Naive thymus-derived CD4-positive, alpha-beta T cell (primary cell): ENCODE measurements at places on chromosomes 3 and 15. TPM values are rescaled to one million over a fixed set of nuclear protein-coding genes. Genes with fewer than 3 reads are reported as not detected.

DNA sequence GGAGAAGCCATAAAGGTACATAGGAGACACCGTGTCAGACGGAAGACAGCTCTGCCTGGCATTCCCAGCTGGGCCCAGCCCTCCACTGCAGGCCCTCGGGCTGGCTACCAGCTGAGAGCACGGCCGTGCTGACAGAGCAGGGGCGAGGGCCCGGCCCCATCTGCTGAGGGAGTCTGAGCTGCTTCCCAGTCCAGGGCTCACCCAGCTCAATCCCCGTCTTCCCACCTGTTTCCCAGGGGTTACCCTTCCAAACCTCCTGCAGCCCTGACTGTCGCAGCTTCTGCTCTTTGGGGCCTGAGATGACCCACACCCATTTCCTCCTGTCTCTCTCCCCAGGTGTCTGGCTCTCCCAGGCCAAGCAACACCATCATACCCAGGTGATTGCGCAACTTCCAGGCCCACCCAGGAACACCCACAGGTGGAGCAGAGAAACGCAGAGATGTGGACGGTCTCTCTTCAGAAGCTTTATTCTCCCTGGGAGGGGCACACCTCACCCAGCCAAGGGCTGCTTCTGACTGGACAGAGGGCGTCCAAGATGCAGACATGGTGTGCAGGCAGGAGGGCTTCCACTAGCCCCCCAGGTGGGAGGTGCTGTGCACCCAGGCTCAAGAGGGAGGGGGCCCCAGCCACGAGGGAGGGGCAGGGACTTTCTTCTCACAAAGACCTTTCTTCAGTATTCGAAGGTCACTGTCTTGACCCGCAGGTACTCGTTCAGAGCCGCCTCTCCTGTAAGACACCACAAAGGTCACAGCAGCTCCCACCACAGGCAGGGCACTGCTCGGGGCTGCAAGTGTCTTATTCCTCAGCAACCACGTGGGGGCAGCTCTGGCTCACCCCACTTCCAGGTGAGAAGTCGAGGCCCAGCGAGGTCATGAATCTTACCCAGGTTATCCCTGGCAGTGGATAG is 19.4 kb upstream of the SLC41A3 start:
- no peaks in the 10 kb centered on the region for H3K27me3 ChIP-seq
- H3K4me3 ChIP-seq = no peak overlapping the region
- DNase-seq = no peak
- H3K4me1 ChIP-seq = no peaks in the 10 kb centered on the region

DNA sequence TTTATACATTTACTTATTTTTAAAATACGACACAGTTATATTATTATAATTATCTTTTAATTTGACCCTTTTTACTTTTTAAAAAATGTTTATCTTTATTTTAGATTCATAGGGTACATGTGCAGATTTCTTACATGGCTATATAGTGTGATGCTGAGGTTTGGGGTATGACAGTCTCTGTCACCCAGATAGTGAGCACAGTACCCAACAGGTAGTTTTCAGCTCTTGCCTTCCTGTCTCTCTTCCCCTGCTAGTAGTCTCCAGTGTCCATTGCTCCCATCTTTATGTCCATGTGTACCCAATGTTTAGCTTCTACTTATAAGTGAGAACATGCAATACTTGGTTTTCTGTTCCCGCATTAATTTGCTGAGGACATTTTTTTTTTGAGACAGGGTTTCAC is 21.8 kb upstream of the KCNMB2 start:
- no peak overlapping the region for H3K4me3 ChIP-seq
- H3K36me3 ChIP-seq = no peaks in the 10 kb centered on the region
- DNase-seq = no peak
- H3K27me3 ChIP-seq = no peaks in the 10 kb centered on the region
- no peaks in the 10 kb centered on the region for H3K4me1 ChIP-seq

- no peaks in the 10 kb centered on the region for H3K27me3 ChIP-seq
- H3K4me1 ChIP-seq = peaks cover 22% of the 10 kb centered on the region
- DNase-seq = peak; percentile 55
- H3K4me3 ChIP-seq = no peak overlapping the region
These were observed 37.8 kb upstream of the SPTSSB start for GRCh38 chr3:161409069-161409468.

DNA sequence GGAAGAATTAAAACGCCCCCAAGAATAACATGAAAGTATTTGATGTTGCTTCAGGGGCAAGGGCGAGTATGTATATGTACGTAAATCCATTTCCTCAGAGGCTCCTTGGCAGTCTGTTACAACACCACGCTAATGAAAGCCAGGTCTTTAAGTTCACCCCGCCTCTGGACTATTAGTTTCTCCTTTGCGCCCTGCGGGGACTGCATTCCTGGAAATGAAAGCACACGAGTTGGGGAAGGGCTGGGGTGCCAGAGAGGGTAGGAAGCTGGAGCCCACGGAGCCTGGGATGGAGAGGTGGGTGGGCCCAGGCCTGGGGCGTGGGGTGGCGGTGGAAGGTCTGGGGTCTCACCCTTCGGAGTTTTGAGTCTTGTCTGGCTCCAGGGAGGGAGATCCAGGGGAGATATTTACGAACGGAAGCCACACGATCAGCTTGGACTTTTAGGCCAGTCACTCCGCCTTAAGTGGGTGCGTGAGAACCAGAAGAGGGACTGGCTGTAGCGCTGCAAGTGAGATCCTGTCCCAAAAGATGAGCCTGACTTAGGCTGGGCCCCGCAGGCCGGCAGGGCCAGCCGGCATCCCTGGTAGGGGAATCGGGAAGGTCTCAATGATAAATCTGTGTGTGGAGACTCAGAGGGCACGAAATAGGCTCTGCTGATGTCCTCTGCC is 1.6 kb upstream of the PLCL2 start:
- H3K27ac ChIP-seq = no peak overlapping the region
- H3K4me3 ChIP-seq = no peak overlapping the region
- H3K36me3 ChIP-seq = peaks cover 11% of the 10 kb centered on the region
- peaks cover 11% of the 10 kb centered on the region for H3K4me1 ChIP-seq
- no peaks in the 10 kb centered on the region for H3K27me3 ChIP-seq

DNA sequence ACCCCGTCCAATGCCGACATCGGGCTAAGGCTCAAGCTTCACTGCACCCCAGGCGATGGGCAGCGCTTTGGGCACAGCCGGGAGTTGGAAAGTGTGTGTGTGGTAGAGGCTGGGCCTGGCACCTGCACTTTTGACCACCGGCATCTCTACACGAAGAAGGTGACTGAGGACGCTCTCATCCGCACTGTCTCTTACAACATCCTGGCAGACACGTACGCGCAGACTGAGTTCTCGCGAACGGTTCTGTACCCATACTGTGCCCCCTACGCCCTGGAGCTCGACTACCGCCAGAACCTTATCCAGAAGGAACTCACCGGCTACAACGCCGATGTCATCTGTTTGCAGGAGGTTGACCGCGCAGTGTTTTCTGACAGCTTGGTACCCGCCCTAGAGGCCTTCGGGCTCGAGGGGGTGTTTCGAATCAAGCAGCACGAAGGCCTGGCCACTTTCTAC is 1.0 kb downstream of the PDE12 start:
- H3K4me3 ChIP-seq = peak overlapping the region; percentile 74
- H3K27ac ChIP-seq = peak overlapping the region; percentile 96
- DNase-seq = peak; percentile 38
- H3K36me3 ChIP-seq = peaks cover 18% of the 10 kb centered on the region
- no peaks in the 10 kb centered on the region for H3K27me3 ChIP-seq

Gene KLHL40
- not detected for total RNA-seq

GRCh38 chr3:139728414-139728813 is 50.6 kb upstream of the NMNAT3 start:
- no peaks in the 10 kb centered on the region for H3K36me3 ChIP-seq
- no peaks in the 10 kb centered on the region for H3K27me3 ChIP-seq
- H3K4me3 ChIP-seq = no peak overlapping the region
- H3K4me1 ChIP-seq = no peaks in the 10 kb centered on the region

Gene GRK7
- total RNA-seq = 0.15 TPM

GRCh38 chr3:78873641-78874040 is 894.2 kb downstream of the ROBO1 start:
- no peaks in the 10 kb centered on the region for H3K36me3 ChIP-seq
- H3K4me3 ChIP-seq = no peak overlapping the region
- DNase-seq = no peak
- no peaks in the 10 kb centered on the region for H3K4me1 ChIP-seq

Gene TP63
- not detected for total RNA-seq

- no peak overlapping the region for H3K27ac ChIP-seq
- H3K36me3 ChIP-seq = no peaks in the 10 kb centered on the region
- no peaks in the 10 kb centered on the region for H3K27me3 ChIP-seq
- peaks cover 14% of the 10 kb centered on the region for H3K4me1 ChIP-seq
These were observed 610 bp downstream of the EPHB3 start for GRCh38 chr3:184561913-184562877.

- no peaks in the 10 kb centered on the region for H3K27me3 ChIP-seq
- no peak overlapping the region for H3K4me3 ChIP-seq
- H3K4me1 ChIP-seq = no peaks in the 10 kb centered on the region
These were observed 103.5 kb downstream of the UBE3A start for GRCh38 chr15:25335279-25335678.

Gene GOLGA8R
- total RNA-seq = 10.0 TPM

DNA sequence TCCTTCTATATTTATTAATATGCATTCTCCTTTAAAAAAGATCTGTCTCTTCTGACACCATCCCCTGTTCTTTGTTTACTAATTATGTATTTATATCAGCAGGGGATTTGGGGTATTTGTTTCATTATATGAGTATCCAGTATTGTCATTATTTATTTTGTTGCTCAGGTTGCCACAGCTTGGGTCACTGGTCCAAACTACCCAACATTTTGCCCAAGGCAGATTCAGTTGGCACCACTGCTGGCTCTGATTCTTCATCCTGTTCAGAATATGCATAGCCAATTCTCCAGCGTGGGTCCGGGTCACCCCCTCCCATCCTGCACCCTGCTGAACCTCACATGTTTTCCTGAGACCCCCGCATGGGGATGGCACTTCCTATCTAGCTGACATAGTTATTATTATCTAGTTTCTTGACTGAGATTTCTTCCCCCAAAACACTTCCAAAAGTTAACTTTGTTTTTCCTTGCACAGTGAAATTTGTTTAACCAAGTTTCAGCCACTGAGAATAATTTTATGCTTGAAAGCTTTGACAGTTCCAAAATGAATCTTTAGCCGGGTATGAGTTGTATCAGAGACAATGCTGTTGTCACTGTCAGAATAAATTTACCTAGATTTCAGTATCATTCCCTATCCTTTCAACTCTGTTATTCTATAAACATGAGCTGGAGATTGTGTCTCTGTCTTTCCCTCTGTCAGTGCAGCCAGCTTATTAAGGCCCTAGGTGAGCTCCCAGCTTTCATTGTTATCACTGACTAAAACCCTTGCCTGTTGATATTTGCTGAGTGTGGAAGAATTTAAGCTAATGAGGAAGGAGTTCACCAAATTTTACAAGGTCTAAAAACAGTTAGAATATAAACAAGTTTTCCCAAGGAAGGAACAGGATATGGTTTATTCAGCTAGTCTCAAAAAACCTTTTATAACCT is 70.3 kb downstream of the TGFBR2 start:
- H3K4me1 ChIP-seq = peaks cover 78% of the 10 kb centered on the region
- peak overlapping the region; percentile 31 for H3K27ac ChIP-seq
- H3K4me3 ChIP-seq = no peak overlapping the region
- H3K36me3 ChIP-seq = peaks cover 52% of the 10 kb centered on the region

Gene LRTM1
- not detected for total RNA-seq

DNA sequence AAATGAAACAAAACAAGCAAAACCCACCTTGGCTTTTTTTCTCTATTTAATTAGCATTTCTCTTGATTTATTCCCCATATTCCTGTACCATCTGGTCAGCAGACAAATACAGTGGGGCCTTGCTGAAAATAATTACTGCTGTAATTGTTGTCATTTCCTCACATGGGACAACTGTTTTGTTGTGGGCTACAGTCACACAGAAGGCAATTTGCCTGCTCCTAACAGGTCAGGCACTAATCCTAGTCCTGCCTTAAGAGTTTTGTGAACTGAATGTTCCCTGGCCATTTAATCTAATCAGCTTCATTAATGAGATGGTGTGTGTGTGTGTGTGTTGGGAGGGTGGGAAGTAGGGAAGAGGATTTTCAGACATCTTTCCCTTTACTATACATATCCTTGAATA is 11.6 kb downstream of the TRPC1 start:
- DNase-seq = no peak
- no peaks in the 10 kb centered on the region for H3K36me3 ChIP-seq
- H3K27me3 ChIP-seq = no peaks in the 10 kb centered on the region
- H3K4me1 ChIP-seq = no peaks in the 10 kb centered on the region
- H3K4me3 ChIP-seq = no peak overlapping the region

GRCh38 chr3:23999012-23999641 is 54.0 kb downstream of the NR1D2 start:
- peak; percentile 45 for DNase-seq
- H3K4me1 ChIP-seq = no peaks in the 10 kb centered on the region
- no peak overlapping the region for H3K27ac ChIP-seq
- no peaks in the 10 kb centered on the region for H3K36me3 ChIP-seq
- no peaks in the 10 kb centered on the region for H3K27me3 ChIP-seq

DNA sequence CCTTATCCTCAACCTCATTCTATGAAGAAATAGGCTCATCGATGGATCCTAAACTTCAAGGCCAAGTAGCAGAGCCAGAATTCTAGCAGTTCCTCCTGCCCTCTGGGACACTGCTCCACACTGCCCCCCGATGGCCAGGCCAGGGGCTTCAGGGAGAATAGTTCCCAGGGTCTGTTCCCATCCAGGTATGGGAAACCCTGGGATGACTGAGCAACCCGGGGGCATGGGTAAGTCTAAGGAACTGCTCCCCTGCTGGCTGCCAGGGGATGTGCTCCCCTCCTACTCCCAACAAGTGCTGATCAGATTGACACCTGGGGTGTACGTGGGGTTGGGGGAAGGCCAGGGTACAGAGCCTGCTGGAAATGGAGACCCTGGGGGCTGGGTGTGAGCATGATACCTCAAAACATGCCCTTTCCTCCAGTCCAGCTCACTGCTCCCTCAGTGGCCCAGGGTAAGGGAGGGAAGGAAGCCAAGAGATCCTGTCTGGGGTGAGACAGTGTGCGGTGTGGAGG is 7.6 kb downstream of the ULK3 start:
- no peak overlapping the region for H3K4me3 ChIP-seq
- H3K27me3 ChIP-seq = no peaks in the 10 kb centered on the region
- no peak overlapping the region for H3K27ac ChIP-seq
- H3K36me3 ChIP-seq = no peaks in the 10 kb centered on the region

Gene CHRNA5
- 0.89 TPM for total RNA-seq

DNA sequence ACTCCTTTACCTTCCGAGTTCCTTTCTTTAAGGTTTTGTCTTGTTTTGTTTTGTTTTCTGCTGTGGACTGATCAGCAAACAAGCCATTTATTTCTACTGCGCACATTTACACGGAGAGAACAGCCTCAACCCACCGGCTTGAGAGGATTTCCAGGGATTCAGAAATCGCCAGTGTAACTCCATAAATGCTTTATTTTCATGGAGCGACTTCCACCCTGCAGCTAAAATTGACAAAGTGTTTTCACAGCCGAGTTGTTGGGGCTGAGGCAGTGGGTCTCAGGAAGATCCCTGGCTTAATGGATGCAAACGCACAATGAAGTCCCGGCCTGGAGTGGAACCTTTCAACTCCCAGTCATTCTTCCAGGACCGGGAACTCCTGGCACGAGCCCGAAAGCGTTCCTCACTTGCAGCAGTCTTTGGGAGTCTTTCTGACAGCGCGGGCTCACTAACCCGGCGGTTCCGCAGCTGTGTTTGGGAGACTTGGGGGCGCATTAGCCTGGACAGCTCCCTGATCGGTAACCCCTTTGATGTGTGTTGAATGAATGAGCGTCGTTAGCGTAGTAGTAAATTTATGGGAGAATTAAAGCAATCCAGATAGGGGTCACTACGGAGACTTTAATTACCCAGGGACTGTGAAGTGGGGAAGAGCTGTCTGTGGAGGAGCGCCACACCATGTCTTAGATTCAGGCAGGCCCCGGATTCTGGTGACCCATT is 785 bp upstream of the MYRIP start:
- no peak for DNase-seq
- H3K36me3 ChIP-seq = no peaks in the 10 kb centered on the region
- no peak overlapping the region for H3K4me3 ChIP-seq
- no peak overlapping the region for H3K27ac ChIP-seq
- no peaks in the 10 kb centered on the region for H3K4me1 ChIP-seq
